ENCODE measurements at places on chromosomes 4 and X.

DNA sequence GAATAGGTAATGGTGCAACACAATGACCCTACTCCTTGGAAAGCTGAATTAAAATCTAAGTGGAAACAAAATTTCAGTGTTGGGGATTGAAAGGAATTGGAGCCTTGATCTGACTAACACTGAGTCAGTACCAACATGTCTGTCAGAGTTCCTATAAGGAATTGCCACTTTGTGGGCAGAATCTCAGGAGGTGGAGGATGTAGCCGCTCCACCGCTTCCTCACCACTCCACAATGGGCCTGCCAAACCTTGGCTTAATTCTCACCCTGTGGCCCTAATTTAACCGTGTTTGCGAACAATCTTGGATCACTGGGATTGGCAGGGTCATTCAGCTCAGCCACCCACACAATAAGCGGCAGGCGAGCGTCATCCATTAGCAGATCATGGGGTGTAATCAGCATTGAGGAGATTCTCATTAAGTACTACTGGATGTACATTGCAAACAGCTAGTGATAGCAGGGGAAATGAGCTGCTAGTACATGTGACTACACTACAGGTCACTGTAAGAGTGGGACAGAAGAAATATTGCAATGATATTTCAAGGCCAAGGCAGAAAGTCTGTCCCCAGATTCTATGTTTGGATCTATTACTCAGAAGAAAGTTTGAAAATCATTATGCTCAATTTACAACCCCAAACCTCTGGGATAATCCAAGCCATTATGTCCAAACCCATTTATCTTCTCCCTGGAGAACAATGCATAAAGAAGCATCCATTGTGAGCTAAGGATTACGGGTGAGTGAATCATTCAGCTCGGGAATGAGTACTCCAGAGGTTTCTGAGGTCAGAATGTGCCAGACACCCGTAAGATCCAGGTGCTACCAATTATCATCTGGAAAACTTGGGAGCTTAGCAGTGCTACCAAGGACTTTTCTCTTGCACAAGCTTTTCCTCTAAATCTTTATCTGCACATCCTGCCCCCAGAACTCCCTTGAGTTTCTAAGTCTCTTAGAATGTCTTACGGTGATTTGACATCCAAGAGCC is 5.8 kb downstream of the SRPX start:
- no peak for DNase-seq

- DNase-seq, result no peak
Observed at GRCh38 chrX:37692918-37693317, 7.3 kb downstream of the XK start.

DNA sequence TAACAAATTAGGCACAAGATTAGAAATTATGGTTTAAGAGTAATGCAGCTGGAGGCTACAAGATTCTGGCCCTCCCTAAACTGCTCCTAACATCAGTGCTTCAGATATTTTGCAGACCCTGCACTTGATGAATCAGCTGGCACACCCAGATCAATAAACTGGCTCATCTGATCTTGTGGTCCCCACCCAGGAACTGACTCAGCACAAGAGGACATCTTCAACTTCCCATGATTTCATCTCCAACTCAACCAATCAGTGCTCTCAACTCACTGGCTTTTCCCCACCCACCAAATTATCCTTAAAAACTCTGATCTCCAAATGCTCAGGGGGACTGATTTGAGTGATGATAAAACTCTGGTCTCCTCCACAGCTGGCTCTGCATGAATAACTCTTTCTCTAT is 21.7 kb upstream of the TMEM33 start:
- DNase-seq, result no peak

- no peak for DNase-seq
Observed at GRCh38 chr4:77776182-77777134, 42.7 kb downstream of the CNOT6L start.

DNA sequence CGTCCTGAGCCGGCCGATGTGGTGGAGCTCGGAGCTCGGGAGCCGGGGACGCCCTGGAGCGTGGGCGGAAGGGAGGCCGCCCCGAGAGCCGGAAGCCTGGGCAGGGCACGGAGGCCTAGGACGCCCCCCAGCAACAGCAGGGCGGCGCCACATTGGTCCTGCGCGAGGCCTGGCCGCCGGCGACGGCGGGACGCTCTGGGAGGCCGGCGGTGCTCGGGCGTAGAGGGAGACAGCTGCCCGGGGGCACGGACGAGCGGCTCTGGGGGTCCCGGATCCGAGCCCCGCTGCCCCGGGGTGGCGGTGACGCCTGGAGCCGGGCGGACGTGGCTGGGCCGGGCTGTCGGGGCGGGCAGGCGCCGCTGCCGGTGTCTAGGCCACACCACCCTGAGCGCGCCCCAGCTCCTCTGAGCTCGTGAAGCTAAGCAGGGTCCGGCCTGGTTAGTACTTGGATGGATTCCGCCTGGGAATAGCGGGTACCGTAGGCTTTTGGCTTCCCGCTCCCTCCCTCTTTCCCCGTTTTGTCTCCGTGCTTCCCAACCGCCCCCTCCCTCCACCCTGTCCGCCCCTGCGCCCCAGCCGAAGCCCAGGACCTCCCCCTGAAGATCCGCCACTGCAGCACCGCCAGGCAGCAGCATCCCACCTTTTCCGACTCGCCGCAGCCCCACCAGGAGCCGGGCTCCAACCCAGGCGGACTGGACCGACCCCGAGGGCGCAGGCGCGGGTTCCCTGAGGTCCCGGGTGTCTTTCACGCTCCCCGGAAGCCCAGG is 12.1 kb downstream of the FRG2 start:
- DNase-seq, result no peak

GRCh38 chr4:71304289-71304850 is 34.5 kb upstream of the SLC4A4 start:
- no peak for DNase-seq

GRCh38 chrX:47327902-47328301 is 42.5 kb upstream of the ZNF157 start:
- DNase-seq, result no peak

DNA sequence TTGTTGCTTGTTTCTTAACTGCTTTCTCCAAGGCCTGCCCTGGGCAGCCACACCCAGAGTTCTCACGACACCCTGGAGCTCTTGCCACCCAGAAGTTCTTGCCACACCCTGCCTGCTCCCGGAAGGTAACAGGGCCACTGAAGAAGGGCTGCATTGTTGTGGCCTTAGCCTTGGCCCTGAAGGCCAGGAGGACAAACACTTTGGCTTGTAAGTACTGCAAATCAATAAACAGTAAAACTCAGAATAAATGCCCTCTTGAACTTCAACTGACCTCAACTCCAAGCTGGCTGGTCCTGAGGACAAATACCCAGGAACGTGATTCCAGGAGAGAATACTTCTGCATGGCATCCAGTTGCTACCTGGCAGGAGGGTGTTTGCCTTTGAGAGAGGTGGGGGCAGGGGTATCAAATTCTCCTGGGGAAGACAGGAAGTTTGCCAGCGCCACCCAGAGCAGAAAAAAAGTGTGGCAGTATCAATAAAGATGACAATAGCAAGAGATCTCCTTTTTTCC is 54.1 kb downstream of the TLR10 start:
- DNase-seq, result no peak

DNA sequence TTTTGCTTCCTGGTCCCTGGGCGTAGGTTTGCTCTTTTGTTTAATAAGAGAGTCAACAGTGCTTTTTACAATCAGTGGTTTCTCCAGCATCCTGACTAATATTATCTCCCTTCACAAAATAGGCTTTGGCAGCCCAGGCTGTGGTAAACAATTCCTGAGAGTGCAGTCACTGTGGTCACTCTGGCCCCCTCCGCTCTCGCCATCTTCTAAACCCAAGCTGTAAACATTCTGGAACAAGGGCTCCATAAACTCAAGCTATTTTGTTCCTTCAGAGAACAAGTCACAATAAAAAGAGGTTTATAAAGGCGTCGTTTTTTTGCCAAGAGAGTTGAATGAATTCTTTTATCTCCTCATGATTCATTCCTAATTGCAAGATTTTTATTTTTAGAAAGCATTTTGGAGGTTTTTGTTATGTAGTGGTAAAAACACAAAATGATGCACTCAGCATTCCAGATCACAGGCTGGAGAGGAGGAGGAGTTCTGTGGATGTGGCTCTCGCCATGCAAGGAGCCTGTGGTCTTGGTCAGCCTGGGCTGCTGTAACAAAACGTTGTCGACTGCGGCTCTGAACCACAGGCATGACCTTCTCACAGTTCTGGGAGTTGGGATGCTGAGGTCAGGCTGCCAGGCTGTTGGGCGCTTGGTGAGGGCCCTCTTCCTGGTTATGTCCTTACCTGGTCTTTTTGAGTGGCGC is 486.4 kb upstream of the FAT1 start:
- no peak for DNase-seq

DNA sequence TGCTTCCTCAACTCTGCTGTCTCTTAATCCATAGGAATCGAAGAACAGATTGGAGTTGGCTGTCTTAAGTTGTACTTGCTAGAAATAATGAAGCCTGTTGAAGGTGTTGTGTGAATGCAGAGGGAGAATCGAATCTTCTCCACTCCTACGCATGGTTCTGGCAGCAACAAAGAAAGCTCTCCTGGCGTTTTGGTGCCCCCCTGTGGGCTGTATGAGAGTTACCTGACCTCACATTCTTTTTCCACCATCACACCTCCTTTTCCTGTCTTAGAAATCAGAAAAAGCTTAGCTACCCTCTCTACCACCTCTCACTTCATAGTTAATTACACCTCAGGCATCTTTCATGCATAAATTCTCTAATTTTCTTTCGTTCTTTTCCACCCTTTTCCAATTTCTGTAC is 16.3 kb downstream of the KLF8 start:
- no peak for DNase-seq

DNA sequence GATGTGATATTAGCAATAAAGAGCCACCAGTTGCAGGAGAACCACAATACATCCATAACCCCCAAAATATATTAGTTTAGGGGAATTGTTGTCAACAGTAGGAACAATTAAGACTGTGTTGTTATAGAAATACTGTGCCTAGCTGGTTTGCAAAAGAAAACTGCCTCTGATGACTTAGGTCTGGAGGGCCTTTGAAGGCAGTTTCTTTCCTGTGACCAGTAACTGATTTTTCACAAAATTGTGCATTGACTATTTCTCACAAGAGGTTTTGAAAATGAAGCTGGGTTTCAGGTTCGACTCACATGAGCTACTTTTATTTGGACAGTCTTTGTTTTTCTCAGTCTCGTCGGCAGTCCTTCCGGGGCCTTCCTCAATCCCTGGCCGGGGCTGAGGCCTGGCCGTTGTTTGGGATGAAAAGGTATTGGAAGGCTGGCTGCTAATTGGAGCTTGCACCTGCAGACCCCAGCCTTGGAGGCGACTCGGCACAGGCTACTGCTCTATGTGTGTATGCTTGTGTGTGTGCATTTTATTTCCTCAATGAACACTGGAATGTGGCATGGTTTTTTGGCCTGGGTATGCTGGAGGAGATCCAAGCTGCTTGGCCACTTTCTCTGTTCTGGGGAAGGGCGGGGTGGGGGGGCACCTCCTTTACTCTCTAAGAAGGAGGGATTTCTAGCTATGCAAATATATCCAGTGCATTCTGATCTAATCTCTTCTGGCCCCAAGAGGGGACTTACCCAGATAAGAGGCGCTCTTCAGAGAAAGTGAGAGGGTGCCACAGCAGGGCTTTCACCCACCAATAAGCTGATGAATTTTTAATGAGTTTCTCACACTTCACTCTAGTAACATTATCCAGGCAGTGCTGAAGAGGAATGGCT is 49.5 kb upstream of the LNX1 start:
- DNase-seq, result no peak

DNA sequence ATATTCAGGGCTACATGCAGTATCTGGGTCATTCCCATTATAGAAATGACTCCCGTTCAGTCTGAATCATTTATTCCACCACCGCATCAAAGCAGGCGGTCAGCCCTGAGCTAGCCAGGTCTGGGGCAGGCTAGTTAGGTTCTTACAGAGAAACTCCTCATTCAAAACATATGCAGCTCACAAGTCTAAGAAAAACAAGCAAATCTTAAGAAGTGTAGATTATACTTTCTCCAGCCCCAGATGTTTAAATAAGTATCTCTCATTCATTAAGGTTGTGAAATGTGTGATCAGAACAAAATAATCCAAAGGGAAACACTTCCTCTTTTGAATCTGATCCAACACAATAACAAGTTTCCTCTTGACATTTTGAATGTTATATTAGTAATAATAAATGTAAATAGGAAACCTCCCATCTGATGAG is 441.9 kb downstream of the INPP4B start:
- no peak for DNase-seq

GRCh38 chrX:54182864-54183613 is at the start of gene FAM120C:
TSS of gene FAM120C (minus strand) at chrX:54183254. CDS start at chrX:54183198, 56 bp downstream.
- DNase-seq, result peak; percentile 39

DNA sequence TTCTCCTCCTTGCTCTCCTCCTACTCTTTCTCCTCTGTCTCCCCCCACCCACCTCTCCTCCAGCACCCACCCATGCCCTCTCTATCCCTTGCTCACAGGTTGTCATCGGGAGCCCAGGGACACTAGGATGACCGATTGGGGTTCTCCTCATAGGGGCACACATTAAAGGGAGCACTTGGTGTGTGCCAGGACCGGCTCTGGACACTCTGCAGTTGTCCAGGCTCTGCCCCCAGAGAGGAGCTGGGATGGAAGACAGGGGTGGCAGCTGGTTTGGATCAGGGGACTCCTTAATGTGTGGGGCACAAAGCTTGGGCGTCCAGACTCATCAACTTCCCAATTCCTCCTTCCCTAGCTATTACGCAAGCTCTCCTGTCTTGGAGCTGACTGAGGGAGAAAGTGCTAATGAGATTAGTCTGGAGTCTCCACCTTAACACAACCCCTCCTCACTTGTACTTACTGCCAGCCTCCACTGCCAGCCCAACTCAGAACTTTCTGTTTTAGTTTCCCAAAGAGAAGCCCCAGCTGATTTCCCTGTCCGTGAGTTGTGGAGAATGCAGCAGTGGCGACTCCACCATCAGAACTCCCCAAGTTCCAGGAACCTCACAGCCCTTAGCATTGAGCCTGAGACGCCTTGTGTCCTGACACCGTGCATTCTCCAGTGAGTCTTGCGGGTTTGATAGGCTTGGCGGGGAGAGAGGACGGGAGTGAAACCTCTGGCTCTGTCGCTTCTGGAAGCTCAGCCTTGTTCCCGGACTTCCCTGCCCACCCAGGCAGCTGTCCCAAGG is 52.2 kb downstream of the CXorf49B start:
- DNase-seq, result no peak
